Stimulated activated CD8-positive, alpha-beta memory T cell treated with anti-CD3 and anti-CD28 coated beads, Interleukin-2, amount 100 ng/mL, for 1 hour (primary cell): ENCODE measurements at places on chromosomes 2 and 18.

DNA sequence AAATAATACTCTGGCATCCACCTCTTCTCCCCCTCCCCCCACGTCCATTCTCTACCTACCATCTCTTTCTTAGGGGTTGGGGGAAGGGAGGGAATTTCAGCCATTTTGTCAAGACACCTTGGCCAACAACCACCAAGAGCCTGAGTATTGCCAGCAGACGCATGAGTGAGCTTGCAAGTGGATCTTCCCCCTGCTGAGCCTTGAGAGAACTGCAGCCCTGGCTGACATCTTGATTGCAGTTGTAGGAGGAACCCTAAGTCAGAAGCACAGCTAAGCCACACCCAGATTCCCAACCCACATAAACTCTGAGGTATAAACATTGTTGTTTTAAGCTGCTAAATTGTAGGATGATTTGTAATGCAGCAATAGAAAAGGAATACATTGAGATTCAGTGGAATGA is 165.6 kb downstream of the TMEFF2 start:
- DNase-seq = no peak

DNA sequence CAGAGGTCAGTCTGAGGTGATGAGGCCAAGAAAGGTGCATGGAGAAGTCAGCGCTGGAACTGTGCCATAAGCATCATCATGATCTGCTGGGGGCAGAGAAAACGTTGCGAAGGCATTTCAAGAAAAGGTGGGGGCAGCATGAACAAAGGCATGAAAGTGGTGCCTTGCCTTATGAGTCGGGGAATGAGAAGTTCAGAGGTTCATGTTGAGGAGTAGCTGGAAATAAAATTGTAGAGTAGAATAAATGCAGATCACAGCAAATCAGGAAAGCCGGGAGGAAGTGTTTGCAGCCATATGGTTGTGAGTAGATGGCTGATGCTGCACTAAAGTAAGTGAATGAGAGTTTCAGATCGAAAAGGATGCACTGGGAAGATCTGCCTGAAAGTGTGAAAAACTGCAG is 72.1 kb upstream of the ARL5A start:
- no peak for DNase-seq

DNA sequence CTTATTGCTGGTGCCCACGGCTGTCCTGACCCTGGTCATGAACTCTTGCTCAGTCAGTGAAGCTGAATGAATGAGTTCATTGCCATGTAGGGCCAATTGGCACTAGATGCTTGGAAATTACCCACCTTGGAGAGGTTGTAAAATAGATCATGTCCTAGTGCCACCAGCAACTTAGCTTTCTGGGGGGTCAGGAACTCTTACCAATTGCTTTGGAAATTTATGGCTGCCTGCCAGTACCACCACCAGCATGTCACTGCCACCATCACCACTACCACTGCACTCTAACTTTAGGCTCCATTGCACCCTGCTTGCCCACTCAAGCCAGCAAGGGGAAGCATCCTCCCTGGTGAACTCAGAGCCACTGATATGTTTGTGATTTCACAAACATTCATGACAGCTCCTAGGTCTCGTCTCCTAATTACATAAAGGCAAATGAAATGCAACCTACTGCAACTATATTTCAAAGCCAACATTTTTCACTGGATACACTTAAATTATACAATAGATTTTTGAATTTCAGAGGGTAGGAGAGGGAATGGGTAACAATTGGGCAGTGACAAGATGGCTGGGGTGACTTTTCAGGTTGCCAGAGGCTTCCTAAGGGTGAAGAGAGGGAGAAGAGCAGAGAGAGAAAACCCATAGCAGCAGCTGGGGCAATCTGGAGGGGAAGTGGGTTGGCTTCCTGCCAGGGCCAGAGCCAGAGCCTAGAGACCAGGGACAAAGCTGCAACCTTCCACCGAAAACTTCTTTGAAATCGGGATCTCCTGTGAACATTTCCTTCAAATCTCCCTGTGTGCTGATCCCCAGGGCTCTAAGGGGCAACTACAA is 3.5 kb upstream of the EMILIN1 start:
- no peak for DNase-seq

GRCh38 chr2:85732467-85733120 is 21.2 kb upstream of the ATOH8 start:
- no peak for DNase-seq

DNA sequence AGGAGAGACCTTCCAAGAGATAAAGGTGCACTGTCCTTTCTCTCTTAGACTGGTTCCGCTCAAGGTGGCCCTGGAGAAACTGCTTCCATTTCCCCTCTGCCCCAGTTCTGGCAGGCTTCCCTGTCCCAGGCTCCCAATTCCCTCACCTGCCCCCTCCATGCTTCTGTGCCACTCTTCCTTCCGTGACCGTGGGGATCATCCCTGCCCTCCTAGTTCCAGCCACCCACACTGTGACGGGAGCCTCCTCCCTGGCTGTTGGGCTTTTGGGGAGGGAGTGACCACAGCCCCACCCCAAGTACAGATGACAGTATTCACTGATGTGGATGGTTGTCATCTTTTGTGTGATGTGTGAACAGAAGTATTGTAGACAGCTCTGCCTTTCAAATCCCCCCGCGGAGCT is 2.8 kb downstream of the IMPA2 start:
- DNase-seq = no peak

DNA sequence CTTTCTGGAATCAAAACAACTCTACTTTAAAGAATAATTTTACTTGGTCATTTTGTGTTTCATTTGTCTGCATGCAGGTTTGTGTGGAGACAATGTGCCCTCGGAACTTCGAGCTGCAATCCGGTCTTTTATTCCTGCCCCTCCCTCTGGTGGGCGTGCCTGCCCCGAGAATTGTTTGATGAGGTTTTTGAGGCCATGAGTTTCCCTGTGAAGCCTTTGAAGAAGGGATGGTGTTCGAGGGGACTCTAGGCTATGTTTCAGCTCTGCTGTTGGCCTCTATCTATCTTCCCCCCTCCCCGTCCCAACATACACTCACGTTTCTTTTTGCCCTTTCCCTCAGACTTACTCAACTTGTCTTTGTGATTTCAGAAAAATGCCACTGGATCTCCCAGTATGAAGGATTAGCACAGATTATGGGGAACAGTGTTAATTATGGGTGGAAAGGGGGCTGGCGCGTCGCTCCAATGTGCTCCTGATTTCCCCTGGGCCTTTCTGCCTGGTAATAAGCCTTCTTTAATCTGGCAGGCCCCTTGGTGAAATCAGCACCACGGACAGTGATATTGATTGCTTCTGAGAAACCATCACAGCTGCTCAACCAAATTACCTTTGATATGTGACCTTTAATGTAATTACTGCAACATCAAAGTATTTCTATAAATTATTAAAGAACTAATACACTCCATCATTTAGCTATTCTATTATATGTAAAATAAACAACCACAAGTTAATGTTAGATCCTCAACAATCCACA is 82.2 kb downstream of the CELF4 start:
- no peak for DNase-seq

GRCh38 chr18:33022370-33022769 is 249.5 kb upstream of the KLHL14 start:
- DNase-seq = no peak

- DNase-seq = no peak
Observed at GRCh38 chr2:200039724-200040650, 84.6 kb downstream of the MAIP1 start.

GRCh38 chr2:229273723-229274338 is 2.7 kb upstream of the PID1 start:
- no peak for DNase-seq

DNA sequence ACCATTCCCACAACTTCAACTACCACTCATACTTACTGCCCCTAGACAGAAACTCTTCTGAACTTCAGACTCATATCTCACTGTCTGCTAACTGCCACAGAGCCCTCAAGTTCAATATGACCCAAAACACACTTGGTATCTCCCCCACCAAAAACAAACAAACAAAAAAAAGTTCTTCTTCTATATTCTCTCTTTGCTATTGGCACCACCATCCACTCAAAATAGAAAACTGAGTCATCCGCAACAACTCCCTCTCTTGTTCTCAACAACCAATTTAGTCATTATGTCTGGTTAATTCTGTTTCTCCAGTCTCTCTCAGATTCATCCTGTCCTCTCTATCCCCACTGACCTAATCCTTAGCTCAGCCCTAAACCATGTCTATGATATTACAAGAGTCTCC is 7.2 kb upstream of the DCTN1 start:
- no peak for DNase-seq

GRCh38 chr2:27627963-27628766 is 647 bp downstream of the CCDC121 start:
- no peak for DNase-seq
